ENCODE measurements at places on chromosomes 3 and 15.

- ATAC-seq, result no peak
These were observed 149.4 kb downstream of the IMPG2 start for GRCh38 chr3:101170806-101171558.

DNA sequence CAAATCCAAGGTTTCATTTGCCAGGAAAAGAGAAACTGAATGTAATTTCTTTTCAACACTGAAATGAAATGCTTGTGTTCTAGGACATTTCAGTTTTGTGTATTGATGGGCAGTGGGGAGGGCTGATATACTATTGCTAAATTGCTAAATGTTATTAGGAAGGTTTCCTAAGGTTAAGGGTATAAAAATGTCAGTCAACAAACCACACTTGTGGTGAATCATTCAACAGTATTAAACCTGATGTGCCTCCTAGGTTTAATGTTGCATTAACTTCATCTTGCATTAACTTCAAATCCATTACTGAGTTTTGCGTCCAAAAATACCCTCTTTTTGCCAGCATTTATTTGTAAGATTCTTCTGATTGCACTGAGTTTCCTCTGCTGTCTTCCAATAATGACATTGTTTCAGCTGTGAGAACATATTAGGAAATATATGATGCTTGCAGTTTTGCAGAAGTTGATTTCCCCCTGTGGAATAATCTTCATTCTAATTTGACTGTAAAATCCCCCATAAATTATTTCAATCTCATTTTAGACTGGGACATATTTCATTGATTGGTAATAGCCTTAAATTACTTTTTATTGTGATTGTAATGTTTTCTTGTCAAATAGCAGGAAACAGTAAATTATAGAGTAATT, 758.3 kb downstream of the GBE1 start:
- no peak for ATAC-seq

GRCh38 chr15:97728791-97729190, 231.7 kb upstream of the ARRDC4 start:
- peak; percentile 91 for ATAC-seq

DNA sequence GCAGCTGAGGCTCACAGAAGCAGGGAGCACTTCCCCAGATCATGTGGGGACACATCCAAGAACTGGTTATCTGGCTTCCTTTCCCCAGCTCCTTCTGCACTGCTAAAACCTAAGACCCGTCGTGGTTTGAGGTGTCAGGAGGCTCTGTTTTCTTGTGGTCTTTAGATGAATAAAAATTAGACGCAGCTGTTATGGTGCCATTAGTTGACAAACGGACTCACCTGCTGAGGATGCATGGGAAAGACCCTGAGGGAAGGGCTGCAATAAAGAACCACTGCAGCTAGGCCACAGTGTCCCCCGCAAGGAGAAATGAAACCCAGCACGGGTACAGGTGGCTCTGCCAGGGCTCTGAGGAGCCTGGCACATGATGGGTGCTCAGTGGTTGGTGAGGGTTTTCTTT, 99.4 kb downstream of the IQSEC1 start:
- ATAC-seq, result no peak

- no peak for ATAC-seq
These were observed 67.4 kb upstream of the TLE3 start for GRCh38 chr15:70164910-70165715.

GRCh38 chr3:163914567-163914966, 1163.7 kb downstream of the SI start:
- no peak for ATAC-seq

DNA sequence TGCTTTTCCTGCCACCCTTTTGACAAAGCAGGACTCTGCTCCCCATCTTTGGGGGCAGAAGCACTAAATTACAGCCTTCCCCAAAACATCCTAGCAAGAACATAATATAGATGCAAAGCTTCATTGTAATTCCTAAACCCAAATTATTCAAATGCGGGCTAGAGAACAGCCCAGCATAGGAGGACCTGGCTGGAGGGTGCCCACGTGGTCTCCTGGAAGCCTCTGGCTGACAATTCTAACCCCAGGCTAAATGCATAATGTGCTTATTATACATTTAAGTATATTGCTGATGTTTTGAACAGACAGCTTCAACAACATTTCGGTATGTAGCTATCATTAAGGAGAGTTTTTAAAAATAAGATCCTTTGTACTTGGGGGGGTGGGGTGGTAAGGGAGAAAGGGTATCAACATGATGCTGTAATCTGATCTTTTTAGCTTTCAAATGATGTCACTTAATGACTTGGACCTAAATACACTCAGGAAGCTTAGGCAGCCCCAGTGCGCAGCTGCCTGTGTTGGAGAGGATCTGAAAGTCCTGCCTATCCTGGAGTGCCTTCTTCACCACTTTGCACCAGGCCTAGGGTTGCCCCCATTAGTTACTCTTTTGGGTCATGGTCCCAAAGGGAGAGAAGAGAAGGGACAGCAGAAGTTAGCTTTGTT, 57.2 kb upstream of the USP3 start:
- peak; percentile 27 for ATAC-seq

- no peak for ATAC-seq
These were observed 248.0 kb upstream of the P2RY1 start for GRCh38 chr3:152586974-152587373.

DNA sequence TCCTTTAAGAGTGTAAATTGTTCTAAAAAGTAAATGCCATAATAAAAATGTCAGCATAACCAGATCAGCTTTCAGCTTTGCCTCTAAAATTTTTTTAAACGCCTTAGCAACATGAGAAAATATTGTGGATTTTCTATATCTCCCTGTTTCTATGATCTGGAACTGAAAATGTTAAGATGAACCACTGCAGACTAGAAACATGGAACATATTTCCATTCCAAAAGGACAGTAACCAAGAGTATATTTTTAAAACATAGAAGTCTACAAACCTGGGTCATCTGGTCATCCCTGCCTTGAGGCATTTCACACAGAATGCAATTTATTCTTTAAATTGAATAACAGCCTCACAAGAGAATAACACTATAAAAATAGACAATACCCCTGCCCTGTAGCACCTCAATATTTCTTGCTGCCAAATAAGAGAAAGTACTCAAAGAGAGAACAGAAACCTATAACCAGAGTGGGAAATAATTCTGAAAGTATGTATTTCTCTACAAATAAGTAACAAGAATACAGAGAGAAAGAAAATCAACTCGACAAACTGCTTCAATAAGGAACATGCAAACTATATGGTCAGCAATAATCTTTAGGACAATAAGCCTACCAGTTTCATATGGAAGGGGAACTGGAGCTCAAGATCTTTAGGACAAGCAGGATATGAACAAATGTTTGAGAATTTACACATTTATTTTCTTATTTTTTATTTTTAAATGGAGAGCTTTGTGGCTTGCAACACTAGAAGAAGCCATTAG, 949.0 kb downstream of the EPHA3 start:
- ATAC-seq, result no peak

DNA sequence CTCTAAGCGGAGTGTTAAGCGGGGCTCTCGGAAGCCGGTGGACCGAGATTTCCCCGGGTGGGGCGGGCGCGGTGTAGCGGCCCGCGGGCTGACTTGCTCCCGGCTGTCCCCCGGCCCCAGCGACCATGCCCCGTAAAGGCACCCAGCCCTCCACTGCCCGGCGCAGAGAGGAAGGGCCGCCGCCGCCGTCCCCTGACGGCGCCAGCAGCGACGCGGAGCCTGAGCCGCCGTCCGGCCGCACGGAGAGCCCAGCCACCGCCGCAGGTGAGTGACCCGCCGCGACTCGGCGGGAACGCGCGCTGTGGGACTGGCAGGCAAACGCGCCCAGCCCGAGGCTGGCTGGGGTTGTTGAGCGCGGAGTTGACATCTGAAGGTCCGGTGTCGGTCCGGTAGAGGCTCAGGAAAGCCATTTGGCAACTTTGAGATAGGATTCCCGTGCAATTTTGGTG, 1.3 kb downstream of the SMC4 start:
- ATAC-seq, result peak; percentile 4

GRCh38 chr3:89000886-89001285, 106.5 kb upstream of the EPHA3 start:
- ATAC-seq, result no peak

DNA sequence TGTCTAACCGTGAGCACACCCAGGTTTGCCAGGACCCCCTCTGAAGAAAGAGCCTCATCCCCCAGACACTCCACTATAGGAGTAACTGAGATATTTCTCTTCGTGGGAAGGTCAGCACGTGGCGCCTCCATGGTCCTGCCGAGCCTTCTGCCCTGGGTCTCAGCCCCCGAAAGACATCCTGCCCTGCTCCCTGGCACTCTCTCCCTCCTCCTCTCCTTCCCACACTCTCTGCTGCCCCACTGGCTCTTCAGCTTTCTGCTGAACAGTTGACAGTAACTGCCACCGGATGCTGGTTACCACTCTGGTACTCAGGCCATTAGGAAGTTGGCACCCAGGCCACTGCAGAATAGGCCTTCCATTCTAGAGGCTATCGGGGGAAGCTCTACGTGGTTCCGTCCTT, 185.2 kb downstream of the UACA start:
- ATAC-seq, result no peak

DNA sequence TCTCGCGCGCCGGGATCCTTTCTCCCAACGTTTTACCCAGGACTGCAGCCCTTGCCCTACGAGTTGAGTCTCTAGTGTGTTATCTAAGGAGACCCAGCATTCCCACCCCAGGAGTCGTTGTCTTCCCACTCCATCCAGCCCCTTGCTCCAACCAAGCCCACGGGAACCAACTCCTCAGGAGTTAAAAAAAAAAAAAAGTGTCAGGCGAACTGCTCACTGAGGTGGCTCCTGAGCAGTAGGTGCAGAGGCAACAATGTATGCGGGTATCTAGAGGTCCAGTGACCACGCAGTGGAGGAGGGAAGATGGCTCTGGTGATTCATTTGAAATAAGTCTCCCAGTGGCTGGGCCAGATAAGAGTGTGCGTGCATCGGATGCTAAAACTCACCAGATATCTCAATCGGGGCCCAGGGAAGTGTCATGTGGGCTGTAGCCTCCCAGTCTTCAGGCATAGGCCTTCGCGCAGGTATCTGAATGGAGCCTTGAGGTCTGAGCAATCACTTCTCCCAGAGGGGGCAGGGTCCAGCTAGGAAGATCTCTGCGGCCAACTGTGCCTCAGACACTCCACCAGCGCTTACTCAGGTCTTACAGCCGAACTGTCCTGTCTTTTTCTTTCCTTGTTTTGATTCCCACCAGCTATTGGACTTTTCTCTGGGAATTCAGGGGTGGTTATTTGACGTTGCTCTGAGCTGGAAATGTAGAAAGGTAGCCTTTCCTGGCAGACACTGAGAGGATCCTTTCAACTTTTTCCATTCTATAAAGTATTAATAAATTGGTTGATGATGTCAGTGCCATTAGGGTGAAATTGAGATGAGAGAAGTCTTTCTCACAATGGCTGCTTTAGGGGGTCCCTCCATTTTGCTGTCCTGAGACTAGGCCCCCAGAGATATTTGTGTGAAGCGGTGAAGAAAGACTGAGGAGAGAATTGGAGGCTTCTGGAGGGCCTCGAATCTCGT, 21.0 kb downstream of the ZIC4 start:
- no peak for ATAC-seq

- ATAC-seq, result no peak
These were observed 9.1 kb downstream of the RBM15B start for GRCh38 chr3:51400166-51400565.

GRCh38 chr15:37016231-37016630, 84.1 kb downstream of the MEIS2 start:
- ATAC-seq, result no peak

- ATAC-seq, result no peak
These were observed 61.3 kb downstream of the CRYBG3 start for GRCh38 chr3:97882975-97883598.

Measured in motor neuron (in vitro differentiated cells).